BJ (cell line): ENCODE measurements at places on chromosomes 3 and 15.

GRCh38 chr15:60343221-60343970 is 54.4 kb downstream of the ANXA2 start:
- no peak for DNase-seq

GRCh38 chr3:134600685-134601463 is 49.9 kb downstream of the KY start:
- no peak for DNase-seq

GRCh38 chr3:175108613-175109151 is 249.5 kb downstream of the NAALADL2 start:
- DNase-seq = no peak

DNA sequence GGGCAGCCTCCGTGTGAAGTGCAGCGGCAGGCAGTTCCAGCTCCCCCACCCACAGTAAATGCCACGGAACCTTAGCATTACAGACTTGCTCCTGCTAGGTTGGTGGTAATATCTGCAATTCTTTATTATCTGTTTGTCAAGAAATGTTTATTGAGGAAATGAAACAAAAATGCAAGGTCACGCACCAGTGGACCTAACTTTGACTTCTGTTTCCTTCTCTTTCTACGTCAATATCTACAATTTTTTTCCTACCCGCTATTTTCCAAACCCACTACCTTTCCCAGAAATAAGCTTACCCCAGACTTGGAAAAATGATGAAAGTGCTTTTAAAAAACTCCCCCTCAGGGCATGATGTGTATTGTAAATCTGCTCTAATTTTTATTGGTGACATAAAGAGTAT is 18.9 kb downstream of the ILDR1 start:
- no peak for DNase-seq

DNA sequence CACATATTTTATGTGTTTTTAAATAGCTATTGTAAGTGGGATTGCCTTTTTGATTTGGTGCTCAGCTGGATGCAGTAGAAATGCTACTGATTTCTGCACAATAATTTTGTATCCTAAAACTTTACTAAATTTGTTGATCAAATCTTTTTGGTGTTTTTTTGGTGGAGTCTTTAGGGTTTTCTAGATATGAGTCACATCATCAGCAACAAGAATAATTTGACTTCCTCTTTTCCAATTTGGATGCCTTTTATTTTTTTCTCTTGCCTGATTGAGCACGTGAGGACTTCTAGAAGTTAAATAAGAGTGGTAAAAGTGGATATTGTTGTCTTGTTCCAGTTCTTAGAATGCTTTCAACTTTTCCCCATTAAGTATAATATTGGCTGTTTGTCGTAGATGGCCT is 51.3 kb downstream of the TLNRD1 start:
- DNase-seq = no peak

DNA sequence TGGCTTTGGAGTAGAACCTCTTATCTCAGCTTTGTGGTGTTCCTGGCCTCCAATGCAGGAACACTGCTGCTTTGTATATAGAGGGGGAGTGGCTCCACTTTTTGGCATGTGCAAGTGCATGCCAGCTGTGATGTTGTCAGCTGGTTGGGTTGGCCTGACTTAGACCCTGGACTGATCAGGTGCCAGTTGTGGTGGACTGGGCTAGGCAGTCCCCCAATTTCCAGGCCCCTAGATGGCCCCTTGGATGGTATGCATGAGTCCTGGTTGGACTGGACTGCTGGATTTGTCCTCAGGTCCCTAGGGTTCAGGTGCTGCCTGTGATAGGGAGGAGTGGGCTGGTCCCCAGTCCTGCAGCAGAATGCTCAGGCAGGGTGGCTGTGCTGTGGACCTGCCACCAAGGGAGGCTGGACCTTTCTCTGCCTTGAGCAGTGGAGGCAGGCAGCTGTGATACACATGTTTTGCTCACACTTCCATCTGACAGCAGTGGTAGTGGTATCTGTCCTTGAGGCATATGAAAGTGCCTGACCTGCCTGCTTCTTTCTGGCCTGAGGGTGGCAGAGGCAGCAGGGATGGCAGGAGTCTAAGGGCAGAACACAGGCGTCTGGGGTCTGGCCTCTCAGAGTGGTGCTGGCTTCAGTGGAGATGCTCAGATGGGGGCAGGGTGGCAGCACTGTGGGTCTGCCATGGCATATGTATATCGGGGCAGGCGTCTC is 74.8 kb downstream of the STXBP5L start:
- DNase-seq = no peak

DNA sequence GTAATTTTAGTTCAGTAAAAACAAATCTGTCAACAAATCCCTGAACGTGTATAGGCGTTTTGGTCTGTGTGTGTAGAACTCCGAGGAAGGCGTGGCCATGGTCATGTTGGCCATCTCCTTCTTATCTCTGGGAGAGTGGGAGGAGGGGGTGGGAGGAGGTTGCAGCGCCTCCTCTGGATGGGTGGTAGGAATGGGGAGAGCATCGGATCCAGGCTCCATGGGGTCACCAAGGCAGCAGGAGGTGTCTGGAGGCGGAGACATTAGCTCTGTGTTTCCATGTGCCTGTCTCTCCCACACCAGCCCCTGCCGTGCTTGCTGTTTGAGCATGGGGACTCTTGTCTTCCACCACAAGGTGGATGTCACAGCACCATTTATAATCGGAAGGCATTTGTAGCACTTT is 34.5 kb upstream of the TRPM1 start:
- no peak for DNase-seq

- DNase-seq = no peak
These were observed 18.9 kb upstream of the COPG1 start for GRCh38 chr3:129230311-129231019.

- DNase-seq = peak; percentile 20
These were observed 188.6 kb upstream of the TBL1XR1 start for GRCh38 chr3:177385831-177386301.

GRCh38 chr3:94433811-94434210 is 370.9 kb downstream of the NSUN3 start:
- DNase-seq = no peak

DNA sequence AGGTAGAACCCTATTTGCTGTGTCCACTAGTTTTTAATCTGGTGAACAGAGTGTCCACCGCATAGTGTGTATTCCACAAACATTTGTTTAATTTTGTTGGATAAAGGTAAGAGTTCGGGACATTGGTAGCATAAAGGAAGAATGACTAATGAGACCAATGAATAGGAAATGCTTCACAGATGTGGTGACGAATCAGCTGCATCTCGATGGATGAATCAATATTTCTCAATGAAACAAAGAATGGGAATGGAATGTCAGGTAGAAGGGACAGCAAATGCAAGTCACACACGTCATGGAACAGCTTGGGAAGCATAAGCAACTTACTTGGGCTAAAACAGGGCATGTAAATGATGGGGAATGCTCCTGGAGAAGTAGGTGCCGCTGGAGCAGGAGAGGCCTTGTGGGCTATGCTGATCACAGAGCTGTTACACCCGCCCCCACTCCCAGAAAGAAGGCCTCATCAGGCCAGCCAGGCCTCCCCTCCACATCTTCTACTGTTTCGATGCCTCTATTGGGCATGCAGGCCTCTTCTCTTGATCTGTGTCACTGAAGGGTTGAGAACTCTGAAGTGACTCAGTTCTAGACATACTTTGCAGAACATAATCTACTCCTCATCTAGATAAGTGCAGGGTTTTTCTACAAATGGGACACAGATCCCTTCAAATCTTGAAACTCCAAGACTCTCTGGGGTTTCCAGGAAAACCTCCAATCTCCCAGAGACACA is 120.0 kb upstream of the GADL1 start:
- DNase-seq = no peak

DNA sequence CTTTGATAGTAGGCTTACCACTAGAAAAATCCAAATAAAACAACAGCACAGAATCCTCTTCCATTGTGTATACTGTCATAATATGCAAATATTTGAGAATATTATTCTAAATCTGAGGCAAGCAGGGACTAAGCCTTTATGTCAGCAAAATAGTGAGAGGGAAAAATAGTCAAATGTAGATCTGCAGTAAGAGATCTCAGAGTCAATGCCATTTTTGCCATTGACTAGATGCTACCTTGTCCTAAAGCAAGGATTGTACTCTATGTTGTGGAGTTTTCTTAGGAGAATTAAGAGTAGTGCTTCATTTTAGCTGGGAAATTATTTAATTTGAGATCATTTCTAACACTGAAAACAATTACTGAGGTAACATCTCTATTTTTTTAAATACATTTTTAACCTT is 50.2 kb downstream of the IQCH start:
- no peak for DNase-seq

GRCh38 chr3:124217542-124217941 is 225.6 kb upstream of the ROPN1 start:
- no peak for DNase-seq

GRCh38 chr15:52306270-52306669 is 10.7 kb upstream of the MYO5C start:
- no peak for DNase-seq

DNA sequence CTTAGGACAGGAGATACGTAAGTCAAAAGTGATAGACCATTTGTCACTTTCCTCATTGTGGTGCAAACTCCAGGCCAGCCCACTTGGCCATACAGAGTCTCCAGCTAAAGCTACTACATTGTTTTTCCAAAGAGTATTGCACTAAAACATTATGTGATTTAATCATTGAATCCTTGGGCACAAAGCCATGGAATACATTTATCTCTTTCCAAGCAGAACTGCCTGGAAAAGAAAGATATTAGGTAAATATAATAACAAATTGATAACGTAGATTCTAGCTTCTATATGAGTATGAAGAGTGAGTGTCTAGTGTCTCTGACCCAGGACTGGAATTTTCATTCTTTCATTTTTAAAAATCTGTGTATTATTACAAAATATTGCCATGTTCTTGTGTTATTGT is 863.7 kb upstream of the SEMA6D start:
- no peak for DNase-seq

- no peak for DNase-seq
These were observed 3.7 kb upstream of the SLC6A6 start for GRCh38 chr3:14398797-14399106.

DNA sequence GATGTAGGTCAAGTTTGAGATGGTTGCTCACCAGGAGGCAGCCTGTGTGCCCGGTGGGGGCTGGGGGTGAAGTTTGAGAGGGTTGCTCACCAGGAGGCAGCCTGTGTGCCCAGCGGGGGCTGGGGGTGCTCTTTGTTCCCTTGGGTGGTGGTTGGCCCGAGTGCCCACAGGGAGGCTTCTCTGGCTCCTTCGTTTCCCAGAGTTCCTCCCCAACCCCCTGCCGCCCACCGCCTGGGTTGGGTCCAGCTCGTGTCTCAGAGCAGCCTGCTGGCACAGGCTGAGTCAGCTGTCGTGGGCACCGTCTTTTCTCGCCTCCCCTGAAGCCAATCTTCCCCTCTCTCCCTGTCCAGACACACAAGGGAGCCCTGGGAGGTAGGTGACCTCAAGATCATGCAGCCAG is 3.1 kb downstream of the APBA2 start:
- DNase-seq = no peak

DNA sequence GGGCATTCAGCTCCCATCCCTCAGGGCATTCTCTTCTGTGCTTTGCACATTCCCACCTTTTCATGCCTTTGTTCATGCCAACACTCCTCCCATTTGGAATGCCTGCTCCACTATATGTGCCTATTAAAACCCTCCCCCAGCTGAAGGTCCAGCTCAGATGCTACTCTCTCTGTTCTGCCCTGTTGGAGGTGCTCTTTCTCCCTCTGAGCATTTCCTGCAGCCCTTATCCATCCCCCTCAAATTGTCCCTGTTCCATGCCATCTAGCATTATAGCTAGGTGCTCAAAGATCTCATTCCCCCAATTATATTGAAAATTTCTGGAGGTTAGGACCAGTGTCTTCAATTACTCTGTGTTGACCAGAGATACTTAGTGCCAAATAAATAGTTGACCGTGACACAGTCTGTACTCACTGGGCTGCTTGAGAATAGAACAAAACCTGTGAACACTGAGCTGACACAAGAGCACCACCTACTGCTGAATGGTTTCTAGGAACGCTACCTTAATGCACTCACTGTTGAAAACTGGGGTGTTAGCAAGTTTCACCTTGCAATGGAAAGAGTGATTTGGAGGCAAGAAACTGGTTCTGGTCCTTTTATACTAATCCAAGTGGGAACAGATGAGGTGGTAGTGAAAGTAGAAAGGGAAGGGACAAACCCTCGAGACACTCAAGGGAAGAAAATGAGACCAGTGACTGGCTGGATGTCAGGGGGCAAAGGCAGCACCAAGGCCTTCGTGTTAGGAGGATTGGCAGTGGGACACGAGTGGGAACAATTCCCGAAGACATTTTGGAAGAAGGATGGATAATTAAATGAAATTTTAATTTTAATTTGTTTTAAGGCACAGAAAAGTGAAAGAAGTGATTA is 289.8 kb upstream of the ROPN1 start:
- DNase-seq = no peak

DNA sequence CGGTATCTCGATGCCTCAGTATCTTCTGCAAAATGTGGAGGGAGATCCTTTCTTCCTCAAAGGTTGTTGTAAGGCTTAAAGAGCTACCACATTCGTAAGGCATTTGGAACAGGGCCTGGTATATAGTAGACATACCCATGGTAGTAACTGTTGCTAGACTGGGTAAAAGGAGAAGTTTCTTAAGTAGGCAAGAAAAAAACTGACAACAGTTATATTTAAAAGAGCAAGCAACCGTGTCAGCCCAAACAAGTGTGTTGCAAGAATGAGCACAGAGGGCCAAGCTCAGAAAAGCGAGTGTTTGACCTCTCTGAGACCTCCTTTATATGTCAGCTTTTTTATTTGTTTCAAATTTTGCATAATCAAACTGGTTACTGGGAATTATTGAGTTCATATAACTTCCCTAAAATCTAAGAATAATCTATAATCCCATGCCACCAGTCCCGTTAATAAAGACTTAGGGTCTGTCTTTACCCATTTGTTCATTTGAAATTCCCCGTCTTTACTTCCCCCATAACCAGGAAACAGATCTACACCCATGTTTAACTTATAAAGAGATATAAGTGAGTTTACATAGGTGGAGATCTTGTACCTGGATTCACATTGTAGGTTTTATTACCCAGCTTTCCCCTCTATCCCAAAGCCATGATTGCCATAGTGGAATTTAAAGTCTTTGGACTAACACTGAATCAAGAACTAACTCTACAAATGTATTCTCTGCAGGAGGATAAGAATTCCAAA is 7.3 kb downstream of the B3GNT5 start:
- no peak for DNase-seq

DNA sequence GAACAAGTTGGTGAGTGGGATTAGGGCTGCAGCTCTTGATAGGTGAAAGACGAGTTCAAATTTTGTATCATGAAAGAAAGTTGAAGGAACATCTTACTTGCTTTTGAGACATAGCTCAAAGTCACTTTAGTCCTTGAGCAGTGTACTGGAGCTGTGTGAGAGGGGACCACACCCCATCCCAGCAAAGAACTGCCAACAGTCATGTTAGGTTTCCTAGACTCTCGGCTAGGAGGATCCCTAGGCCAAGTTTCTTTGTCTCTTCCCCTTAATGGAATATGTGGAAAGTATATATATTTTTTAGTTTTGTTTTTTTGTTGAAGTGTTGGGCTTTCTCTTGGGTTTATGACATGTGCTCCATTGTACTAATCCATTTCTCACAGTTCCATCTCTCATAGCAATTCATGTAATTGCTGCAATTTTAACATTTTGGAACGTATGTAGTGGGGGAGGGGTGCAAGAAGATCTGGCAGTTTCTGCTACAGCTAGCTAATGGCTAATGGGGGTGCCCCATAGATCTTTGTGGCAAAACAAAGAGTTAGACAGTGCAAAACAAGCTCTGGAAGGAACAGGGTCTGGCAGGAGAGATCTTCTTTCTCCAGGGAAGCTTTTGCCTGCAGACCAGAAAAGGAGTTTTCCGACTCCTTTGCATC is 25.1 kb downstream of the TLNRD1 start:
- DNase-seq = no peak
